Hypothalamus (tissue), 51 donors: ENCODE measurements at places on chromosomes 12 and 14.

DNA sequence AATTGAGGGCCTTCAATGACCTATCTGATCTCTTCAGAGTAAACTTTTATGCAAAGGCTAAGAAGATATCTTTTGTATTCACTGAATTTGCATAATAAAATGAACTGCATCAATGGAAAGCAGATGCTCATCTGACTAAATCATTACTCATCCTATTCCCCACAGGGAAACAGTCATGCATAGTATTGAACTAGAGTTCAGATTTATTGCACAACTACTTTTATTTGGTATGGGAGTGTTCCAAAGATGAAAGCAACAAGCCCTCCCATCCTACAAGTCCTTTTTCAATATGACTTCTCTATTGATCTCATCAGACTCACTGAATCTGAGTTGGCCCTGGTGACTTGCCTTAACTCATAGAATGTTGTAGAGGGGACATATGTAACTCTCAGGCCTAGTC, 159.8 kb downstream of the KITLG start:
- DNase-seq: no peak

DNA sequence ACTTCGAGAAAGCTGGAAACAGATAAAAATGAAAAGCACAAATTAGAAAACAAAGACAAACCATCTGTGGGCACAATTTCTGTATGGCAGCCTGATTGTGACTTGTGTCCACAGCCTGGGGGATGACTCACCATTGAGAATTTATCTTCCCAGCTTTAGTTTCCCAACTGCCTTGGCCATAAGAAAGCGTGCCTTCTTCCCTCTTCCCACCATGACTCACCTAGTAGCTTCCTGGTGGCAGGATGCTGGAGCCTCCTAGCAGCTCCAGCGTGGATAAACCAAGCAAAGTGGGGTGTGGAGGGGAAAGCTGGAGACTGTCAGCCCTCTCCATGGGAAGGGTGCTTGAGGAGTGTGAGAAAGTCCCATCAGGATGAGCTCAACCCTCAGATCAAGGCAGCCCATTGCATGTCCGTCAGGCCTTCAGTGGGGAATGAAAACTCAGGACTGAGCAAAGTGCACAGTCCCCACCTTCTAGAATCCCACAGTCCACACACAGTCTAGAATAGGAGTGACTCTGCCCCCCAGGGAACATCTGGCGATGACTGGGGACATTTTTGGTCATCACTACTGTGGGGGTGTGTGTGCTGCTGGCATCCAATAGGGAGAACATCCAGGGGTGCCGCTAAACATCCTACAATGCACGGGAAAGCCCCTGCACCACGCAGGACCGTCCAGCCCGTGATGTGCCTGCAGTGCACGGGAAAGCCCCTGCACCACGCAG, 22.4 kb upstream of the SERPINA6 start:
- no peak for DNase-seq

DNA sequence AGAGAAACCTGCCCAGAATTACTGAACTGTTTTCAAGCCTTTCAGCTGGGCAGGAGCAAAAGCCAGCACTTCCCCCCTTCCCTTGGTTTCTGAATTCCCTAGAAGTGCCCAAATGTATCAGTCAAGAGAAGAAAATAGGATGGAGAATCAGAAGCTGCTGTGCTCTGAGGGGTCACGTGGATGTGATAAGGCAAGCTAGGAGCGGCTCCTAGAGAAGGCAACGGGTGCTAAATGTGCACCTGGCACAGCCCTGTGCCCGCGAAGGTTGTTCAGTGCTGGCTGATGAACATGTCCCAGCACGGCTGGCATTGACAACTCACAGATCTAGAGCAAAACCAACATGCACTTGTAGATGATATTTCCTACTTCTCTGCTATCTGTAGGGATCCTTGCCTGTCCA, 8.3 kb downstream of the EMG1 start:
- DNase-seq: no peak

DNA sequence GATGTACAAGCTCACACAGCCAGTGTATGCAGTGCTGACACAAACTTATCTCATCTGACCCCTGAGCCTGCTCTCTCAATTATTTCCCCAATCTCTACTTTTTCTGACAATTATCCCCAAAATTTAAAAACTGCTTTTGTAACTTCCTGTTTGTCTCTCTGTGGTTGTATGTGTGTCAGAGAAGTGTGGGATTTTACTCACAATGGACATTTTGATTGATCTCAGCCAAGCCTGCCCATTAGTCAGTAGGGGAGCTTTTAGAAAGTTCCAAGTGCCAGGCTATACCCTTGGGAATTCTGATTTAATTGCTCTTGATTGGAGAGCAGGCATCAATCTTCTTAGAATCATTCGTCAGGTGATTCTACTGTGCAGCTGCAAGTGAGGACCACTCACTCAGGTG, 64.9 kb upstream of the LMNTD1 start:
- no peak for DNase-seq

- DNase-seq: no peak
Measured at GRCh38 chr12:91261820-91262676, 79.4 kb upstream of the DCN start.

- no peak for DNase-seq
Measured at GRCh38 chr12:92078167-92079053, 67.2 kb downstream of the BTG1 start.

DNA sequence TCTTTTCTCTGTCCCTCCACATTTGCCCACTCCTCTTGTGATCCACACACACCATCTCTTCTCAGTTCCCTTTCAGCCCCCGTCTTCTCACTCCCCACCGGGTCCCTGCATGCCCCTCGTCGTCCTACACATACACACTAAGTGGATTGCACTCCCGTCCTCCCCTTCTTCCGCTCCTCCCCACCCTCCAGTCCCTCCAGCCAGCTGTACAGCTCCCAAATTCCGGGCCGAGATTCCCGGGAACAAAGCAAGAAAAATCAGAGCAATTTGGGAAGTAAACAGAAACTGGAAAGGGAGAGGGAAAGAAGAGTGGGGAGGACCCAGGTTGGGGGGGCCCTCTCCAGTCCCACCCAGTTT, 282 bp upstream of the IGFBP6 start:
- DNase-seq: no peak

GRCh38 chr14:23663127-23663526, 27.0 kb downstream of the DHRS2 start:
- DNase-seq: no peak

DNA sequence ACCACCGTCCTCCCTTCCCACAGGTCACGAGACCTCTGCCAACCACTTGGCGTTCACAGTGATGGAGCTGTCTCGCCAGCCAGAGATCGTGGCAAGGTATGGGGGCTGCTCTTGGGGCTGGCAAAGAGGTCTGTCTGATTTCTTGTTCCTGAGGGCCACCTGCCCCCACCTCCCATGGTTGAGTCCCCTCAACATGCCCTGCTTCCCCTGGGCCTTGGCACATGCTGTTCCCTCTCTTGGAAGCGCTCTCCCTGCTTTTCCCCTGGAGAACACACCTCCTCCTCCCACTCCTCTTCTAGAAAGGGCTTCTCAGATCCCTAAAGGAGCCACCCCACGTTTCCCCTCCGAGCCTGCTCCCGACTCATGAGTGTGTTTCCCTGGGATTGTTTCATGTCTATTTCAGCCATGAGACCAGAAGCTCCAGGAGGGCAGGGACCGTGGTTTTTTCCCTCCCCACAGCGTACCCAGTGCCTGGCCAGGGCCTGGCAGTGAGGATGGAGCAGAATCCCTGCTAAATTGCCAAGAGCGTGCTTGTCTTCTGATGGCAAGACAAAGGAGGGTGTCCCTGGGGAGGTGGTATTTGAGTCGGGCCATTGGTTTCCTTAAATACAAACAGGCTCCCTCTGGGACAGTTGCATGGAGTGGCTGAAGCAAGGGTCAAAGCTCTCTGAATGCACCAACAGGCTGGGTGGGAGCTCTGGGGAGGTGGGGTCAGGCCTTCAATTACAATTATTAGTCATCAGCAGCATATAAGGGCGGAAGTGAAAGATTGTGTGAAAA, 34.1 kb downstream of the CYP46A1 start:
- no peak for DNase-seq
